Vein endothelial cell (primary cell): ENCODE measurements at places on chromosomes 3 and 15. TPM values are rescaled to one million over a fixed set of nuclear protein-coding genes. Genes with fewer than 3 reads are reported as not detected.

The PPP1R14D gene
- total RNA-seq = not detected in 2 replicates

The H1-8 gene
- not detected in 2 replicates for total RNA-seq

The IL12A gene
- total RNA-seq = 0.33 and 0.38 TPM in 2 replicates

The NR2F2 gene
- total RNA-seq = 36.9 and 39.8 TPM in 2 replicates

The SPATA12 gene
- 0.33 and 0.48 TPM in 2 replicates for total RNA-seq

The CBLB gene
- total RNA-seq = 25.2 and 39.3 TPM in 2 replicates

The KCNH8 gene
- under 0.01 TPM in 1 of 2 replicates, not detected in the other for total RNA-seq

The MASP1 gene
- 5.2 and 5.6 TPM in 2 replicates for total RNA-seq

The LDHAL6B gene
- not detected in 2 replicates for total RNA-seq

The VIPR1 gene
- 0.96 and 2.0 TPM in 2 replicates for total RNA-seq

The MUC20 gene
- total RNA-seq = 0.38 and 2.0 TPM in 2 replicates

The THUMPD3 gene
- total RNA-seq = 19.0 and 22.2 TPM in 2 replicates
